ENCODE measurements at places on chromosomes 7 and 10.
A peak's percentile ranks its signal among the peaks of the same experiment; 100 is the strongest.

GRCh38 chr7:43456200-43456599, 126.7 kb upstream of the STK17A start:
- peak; percentile 22 for DNase-seq

- DNase-seq = no peak
Observed at GRCh38 chr10:49173853-49174252, 14.3 kb downstream of the TMEM273 start.

- DNase-seq = no peak
Observed at GRCh38 chr7:76155938-76156337, 45.8 kb upstream of the SRRM3 start.

- no peak for DNase-seq
Observed at GRCh38 chr7:114414156-114415063, at the start of gene FOXP2. Gene FOXP2 (plus strand): TSS chr7:114414815. CDS start chr7:114426512, 11,697 bp downstream.

DNA sequence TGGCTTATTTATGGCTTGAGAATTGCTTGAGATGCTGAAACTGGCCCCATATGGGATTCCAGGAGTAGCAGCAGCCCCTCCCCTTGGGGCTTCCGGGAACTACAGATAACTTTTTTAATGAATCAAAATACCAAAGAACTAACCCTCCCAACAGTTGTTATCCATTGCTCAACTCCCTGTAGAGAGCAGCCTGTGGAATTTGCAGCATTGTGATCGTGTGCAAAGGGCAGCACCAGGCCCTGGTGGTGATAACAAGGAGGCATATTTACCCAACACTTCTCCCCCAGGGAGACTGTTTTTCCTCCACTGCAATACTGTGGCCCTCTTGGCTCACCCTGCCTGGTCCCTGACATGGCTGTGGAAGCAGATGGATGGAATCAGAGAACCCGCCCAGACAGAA, 196.2 kb downstream of the PLXNA4 start:
- no peak for DNase-seq

GRCh38 chr10:65416094-65416493, 1509.7 kb upstream of the LRRTM3 start:
- DNase-seq = no peak

DNA sequence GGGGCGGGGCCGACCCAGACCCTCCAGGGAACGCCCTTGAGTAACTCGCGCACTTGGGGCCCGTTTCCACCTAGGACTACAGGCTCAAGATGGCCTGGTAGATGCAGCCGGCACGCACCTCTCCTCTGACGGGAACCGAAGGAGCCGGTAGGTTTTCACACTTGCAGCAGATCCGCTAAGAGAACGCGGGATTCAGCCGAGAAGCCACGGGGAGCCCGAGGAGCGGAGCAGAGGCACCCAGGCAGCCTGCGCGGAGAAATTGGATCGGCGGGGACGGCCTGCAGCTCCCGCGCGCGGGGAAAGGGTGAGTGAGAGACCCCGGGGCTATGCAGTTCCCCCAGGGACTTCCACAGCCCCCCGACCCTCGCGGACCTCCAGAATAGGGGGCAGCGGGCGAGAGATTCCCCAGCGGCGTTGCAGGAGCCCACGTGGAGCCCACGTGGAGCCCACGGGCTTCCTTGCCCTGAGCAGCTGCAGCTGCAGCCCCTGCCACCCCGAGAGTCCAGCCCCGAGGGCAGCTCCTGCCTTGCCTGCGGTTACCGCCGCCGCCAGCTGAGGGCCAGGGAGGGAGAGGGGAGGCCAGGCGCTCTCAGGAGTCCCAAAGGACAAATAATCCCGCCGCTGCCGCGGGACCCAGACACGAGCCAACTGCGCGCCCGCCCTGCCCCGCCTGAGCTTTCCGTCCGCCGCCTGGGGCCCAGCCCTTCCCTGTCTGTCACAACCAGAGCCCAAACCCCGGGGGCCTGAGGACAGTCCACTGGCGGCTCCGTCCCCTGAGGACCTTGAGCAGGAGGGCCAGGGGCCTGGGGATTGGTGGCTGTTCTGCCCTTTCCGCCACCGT, 13.1 kb downstream of the IFT22 start:
- peak; percentile 76 for DNase-seq

GRCh38 chr10:78955206-78955605, 113.6 kb upstream of the ZMIZ1 start:
- no peak for DNase-seq

DNA sequence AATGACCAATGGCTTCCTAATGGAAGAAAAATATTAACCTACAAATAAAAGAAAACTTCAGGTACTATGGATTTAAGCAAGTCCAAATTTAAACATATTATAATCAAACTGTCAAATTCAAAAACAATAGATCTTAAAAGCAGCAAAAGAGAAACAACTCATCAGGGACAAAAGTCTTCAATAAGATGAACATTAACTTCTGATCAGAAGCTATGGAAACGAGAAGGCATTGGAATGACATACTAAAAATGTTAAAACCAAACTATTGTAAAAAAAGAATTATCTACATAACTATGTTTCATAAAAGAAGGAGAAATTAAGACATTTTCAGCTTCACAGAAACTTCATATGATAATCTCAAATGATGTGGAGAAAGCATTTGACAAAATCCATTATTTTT, 334.7 kb downstream of the ANKRD7 start:
- no peak for DNase-seq

- DNase-seq = no peak
Observed at GRCh38 chr7:7399707-7400106, 136.0 kb downstream of the COL28A1 start.

DNA sequence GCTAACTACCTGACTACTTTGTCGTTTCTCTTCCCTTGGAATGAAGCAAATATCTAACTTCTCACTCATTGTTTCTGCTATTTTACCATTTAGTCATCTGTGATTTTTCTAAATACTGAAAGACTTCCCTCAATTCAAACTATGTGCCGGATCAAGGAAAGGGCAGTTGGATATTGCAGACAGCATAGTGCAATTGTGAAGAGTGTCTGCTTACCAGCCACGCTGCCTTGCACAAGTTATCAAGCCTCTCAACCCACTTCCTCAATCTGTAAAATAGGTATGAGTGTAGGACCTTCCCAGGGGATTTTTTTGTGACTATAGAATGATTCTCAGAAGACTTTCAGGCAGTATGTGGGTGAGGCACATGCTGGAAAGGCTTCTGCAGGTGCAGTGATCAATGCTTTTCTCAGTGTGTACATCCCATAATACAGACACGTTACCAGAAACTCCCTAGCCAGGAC, 54.3 kb downstream of the EGFR start:
- DNase-seq = no peak

GRCh38 chr7:149171892-149172533, 23.3 kb upstream of the ZNF282 start:
- DNase-seq = no peak

DNA sequence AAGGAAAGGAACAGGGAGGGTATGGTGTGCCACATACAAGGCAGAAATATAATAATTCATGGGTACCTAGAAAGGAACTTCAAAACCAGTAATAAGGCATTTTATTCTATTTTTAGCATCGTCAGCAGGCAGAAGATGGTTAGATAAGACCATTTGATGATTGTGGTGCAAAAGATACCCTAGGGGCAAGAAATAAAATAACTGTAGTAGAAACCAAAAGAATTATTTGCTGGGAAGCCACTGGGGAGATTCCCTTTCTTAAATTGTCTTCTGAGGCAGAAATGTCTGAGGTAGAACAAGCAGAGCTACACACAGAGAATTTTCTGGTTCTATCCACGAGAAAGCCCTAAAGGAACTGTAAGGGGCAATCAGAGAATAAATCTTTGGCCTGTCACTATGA, 64.3 kb upstream of the PCGF5 start:
- no peak for DNase-seq

DNA sequence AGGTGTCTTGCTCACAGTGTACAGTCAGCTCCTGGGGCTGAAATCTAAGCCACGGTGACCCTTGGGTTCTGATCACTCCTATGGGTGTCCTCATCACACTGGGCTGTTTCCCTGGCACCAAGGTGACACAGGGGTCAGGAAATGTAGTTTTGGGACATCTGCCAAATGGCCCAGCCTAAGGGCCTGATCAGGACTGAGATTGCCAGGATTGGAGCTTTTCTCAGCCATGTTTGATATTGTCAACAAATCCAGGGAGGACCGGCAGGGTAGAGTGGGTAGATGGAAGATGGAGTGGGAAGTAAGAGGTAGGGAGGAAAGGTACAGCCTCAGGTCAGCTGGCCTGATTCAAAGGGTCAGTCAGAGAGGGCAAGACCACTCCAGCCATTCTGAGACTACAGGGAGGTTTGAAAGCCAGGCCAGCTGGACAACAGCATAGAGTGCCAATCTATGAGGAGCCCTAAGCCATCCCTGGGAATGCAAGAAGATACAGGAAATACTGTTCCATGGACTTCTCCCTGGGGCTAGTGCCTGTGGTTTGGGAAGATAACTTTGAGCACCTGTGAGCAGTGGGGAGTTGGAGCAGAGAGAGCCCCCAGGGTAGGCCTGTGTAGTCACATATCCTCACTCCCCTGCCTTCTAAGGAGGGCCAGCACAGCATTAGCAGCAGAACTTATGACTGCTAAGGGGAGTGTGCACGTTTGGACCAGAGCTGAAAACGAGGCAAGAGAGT, 377.3 kb upstream of the ZMIZ1 start:
- no peak for DNase-seq

DNA sequence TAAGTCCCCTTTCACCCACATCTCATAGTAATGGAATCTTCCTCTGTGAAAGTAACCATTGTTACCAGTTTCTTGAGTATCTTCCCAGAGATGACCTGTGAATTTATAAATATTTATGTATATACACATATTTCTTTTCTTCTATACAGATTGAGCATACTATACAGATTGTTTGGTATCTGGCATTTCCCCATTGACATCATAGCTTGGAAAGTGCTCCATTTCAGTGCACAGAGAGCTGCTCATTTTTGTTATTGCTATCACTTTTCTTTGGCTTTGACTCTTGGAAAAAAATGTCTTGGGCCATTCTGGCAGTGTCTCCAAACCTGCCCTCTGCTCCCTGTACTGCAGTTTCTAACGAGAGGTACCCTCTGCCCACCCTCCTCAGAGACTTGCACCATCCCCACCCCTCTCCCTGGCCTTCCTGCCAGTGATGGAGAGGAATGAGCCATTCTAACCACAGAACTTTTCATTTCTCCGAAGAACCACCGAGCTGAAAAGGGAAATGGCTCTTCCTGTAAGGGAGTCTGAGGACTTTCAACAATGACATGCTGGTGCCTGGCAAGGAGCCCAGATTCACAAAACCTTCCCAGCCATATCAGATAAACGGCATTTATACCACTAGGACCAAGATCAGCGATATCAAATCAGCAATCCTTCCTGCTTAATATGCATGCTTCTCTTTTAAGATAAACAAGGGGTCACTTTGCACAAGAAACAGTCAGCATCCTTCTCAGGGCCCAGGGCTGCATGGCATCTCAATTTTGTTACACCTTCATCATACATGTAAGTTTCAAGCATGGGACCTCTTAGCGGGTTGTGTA, 19.7 kb upstream of the CCSER2 start:
- peak; percentile 37 for DNase-seq

- no peak for DNase-seq
Observed at GRCh38 chr7:14720785-14721184, 181.8 kb downstream of the DGKB start.

GRCh38 chr10:114823077-114823463, 1.5 kb downstream of the FHIP2A start:
- DNase-seq = peak; percentile 13

- no peak for DNase-seq
Observed at GRCh38 chr10:29280488-29280840, 8.4 kb upstream of the LYZL1 start.

DNA sequence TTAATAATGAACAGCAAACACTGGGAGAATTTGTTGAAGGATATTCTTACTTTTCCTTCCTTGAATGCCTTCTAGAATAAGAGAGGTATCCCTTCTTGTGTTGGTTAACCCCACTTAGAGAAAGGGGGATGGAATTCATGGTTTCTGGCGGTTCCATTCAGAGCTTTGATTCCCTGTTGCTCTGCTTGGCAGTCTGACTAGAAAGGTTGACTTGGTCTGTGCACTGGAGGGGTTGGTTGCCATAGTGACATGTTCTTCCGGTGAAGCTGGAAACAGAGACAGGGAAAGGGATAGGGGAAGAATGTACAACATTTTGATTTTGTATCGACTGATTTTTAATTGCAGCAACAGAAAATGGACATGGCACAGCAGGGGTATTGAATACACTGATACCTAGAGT, 2.5 kb downstream of the TMEM178B start:
- DNase-seq = peak; percentile 84

DNA sequence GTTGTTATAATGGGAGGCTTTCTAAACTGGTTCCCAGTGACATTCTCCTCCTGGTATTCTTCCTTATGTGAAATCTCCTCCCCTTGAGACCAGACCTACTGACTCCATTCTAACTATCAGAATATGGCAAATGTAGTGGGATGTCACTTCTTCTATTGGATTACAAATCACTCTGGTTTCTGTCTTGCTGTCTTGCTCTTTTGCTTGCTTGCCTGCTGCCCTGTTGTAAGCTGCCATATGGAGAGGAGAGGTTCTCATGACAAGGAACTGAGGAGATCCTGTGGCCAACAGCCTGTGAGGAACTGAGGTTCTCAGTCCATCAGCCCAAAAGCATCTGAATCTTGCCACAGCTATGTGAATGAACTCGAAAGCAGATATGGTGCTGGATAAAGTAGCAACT, 4.7 kb upstream of the NRCAM start:
- DNase-seq = peak; percentile 11

DNA sequence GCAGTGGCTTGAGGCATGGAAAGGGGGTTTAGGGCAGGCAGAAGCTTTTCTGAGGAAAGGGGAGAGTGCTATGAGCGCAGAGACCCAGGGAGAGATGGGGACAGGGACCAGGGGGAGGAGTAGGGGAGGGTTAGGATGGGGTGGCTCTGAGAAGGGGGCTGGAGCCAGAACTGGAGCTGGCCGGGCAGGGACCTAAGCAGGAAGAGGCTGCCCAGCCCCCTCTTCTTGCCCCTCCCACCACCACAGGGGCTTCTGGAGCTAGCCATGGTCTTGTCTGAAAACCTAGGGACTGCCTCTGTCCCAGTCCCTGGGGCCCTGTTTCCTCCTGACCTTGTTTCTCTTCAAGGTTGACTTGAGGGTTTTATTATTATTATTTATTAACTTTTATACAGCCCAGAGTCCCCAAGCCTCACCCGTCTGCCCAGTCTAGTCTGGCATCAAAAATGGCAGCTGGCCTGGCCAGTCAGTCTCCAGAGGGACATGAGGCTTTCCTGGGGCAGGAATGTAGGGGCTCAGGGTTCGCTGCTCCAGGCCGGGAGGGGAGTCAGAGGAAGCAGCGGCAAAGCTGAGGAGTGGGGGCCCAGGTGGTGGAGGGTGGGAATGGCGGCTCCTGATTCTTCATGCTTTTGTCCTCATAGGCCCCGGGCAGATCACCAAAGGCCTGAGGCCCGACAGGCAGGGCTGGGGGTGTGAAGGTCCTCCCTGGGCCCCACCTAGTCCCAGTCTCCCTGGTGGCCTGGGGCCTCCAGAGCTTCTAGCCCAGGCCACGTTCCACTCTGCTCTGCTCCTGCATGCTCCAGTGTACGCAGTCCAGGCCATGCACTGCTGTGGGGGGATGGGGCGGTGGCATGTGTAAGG, 5.7 kb downstream of the TRIM8 start:
- DNase-seq = no peak

DNA sequence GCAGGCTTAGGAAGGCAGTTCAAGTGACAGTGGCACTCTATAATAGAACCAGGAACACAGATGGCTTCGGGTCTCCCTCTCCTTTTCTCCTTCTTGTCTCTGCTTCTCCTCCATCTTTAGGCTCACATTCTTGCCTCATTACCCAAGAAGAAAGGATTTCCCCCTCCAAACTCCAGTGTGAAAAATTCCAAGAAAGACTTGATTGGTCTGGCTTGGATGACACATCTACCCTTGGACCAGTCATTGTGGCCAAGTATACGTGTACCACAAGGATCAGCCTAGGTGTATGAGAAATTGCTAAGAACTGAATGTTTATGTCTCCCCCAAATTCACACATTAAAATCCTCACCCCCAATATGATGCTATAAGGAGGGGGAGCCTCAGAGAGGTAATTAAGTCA, 53.9 kb downstream of the PRTFDC1 start:
- no peak for DNase-seq
